AG08396 (cell line): ENCODE measurements at places on chromosomes 7 and 10.

DNA sequence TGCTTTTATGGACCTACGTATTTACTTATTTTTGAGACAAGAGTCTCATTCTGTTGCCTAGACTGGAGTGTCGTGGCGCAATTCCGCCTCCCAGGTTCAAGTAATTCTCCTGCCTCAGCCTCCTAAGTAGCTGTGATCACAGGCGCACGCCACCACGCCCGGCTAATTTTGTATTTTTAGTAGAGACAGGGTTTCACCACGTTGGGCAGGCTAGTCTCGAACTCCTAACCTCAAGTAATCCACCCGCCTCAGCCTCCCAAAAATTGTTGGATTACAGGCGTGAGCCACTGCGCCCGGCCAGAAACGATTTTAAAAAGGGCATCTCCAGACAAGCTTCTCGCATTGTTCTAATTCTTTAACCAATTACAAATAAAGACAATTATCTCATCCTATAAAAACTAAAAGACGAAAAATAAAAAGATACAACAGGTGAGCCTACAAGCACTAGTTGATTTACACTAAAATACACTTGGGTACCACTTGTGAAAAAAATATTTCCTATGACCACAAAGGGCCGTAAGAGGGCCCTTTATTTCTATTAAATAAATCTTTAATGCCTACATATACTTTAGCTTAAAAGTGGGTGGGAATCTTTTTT, 2.4 kb downstream of the TRA2A start:
- no peak for DNase-seq

DNA sequence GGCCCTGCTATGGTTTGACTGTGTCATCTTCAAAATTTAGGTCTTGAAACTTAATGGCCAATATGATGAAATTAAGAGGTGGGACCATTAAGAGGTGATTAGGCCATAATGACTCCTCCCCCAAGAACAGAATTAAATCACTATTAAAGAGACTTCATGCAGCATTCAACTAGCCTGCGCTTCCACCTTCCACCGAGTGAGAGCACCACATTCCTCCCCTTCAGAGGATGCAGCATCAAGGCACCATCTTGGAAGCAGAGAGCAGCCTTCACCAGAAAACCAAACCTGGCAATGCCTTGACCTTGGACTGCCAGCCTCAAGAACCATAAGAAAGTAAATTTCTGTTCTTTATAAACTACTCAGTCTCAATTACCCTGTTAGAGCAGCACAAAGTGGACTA, 371.1 kb upstream of the NFE2L3 start:
- no peak for DNase-seq

- no peak for DNase-seq
Observed at GRCh38 chr10:75080554-75080953, 30.9 kb upstream of the SAMD8 start.

- no peak for DNase-seq
Observed at GRCh38 chr10:102435133-102435497, 2.7 kb upstream of the CUEDC2 start.

GRCh38 chr10:51773681-51774080, 74.3 kb upstream of the CSTF2T start:
- no peak for DNase-seq

DNA sequence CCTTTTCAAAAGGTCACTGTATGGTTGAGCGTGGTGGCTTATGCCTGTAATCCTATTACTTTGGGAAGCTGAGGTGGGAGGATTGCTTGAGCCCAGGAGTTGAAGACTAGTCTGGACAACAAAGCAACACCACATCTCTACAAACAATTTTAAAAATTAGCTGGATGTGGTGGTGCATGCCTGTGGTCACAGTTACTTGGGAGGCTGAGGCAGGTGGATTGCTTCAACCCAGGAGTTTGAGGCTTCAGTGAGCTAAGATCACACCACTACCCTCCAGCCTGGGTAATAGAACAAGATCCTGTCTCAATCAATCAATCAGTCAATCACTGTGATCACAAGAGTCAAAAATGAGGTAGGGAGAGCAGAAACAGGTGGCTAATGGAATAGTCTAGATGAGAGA, 97.0 kb downstream of the SUGCT start:
- DNase-seq, result no peak

DNA sequence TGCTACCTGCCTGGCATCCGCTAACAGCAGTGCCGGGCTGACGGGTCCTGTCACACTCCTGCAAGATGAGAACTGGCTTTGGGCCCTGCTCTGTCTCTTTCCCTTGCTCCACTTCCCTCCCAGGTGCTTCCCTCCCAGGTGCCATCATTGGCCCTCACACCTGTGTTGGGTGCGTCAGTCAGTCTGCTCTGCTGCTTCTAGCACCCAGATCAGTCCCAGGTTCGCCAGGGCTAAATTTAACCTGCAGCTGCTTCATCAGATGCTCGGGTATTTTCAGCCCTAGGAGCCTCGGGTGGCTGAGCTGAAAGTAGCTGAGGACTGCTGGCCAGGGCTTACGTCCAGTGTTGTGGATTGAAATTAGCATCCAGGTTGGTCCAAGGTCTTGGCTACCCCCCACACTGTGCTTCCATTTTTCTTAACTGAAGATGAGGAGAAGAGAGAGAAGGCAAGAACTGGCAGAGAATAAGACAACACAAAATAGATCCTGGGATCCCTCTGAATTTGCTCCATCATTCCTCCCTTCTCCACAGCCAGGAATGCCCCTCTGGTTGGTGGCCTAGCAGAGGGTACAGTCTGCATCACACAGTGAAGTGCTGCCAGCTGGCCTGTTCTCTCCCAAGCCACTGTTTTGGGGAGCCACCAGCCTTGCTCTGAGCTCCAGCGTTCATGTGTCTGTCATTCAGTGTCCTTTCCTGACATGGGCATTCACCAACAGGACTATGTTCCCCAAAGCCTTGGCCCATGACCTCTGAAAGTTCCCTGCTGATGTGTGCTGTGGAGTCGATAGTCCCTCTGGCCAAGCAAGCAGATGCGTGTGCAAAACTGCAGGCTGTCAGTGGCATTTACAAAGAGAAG, 65.9 kb upstream of the SYPL1 start:
- no peak for DNase-seq

- DNase-seq, result peak; percentile 87
Observed at GRCh38 chr7:42493436-42494198, 256.6 kb upstream of the GLI3 start.

- no peak for DNase-seq
Observed at GRCh38 chr10:12510501-12510941, 161.2 kb downstream of the CAMK1D start.

DNA sequence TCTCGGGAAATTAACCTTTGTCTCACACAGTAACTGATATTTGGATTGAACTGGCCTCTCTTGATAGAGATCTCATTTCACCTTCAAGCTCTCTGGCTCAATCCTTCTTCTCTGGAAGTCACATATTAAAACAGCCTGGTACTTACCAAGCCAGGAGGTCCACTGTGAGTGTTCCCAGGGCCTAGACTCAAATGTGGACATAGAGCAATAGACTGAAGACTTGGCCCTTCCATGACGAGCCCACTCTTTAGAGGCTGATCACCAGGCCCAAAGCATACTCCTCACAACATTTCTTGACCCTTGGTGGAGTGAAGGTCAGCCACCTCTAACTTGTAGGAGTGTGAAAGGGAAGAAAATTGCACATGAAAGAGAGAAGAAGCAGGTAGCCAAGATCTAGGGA, 38.5 kb downstream of the COL1A2 start:
- DNase-seq, result no peak

DNA sequence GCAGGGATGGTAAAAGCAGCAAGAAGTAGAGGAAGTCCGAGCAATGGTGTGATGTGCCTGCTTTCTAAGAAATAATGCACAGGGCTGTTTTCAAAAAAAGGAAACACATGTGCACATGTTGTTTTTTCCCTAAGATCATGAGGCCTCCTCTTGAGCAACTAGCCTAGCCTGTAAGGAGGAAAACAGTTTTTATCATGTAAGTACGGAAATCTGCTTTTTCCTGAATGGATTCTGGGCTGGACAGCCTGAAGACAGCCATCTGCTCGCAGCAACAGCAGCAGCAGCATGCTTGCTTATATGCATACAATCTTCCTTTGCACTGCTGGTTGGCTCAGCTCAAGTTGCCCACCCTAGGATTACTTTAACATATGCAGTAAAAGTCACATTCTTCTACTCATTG, 87.1 kb downstream of the HIBADH start:
- no peak for DNase-seq

DNA sequence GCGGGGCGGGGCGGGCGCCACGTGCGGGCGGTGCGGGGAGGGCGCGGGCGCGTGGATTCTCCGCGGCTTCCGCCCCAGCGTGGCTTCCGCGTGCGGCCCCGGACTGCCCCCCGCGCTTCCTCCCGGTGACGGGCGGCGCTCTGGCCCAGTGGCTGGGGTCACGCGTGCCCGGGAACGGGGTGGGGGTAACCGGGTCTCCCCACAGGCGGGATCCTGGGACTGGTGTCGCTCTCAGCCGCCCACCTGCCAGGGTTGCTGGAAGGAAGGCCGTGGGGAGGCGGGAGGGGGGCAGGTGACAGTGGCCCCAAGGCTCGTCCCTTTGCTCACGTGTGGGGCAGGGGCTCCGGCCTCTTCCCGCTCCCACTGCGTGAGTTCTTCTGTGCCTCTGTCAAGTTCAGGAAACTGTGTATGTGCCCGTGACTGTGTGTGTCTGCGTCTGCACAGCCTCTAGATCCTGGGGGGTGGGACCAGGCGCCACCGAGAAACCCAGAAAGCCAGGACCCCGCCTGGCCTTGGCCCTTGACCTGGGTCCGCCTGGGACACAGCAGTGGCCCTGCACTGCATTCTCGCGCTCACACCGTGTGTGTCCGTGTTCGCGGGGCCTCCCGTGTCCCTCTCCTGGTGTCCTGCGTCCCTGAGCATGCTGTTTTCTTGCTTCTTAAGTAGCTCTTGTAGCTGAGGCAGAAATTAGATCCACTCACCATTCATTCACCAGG, 919 bp downstream of the MAFK start:
- DNase-seq, result no peak

DNA sequence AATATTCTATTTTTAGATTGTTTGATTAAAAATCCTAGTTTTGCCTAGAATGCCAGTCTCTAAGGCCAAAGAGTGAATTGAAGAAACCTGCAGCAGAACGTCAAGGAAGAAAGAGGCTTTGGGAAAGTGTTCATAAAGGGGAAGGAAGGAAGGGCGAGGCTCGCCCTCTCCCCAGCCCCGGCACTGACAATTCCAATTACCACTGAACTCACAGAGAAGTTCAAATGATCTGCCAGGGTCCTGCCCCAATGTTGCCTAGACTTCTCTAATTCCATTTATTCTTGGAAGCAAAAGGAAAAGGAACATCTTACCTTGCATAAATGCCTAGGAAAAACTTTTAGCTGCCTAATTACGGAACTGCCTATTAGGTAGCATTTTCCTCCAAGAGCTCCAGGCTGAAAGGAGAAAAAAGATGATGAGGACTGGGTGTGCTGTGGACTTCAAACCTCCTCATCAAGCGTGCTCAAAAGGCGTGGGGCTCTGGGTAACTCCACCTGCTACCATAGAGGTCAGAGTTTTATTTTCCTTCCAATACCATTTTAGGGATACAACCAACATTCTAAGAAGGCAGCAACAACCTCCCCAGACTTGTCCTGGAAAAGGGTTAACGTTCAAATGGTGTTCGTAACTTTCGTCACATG, 134.5 kb downstream of the PKD1L1 start:
- DNase-seq, result no peak

DNA sequence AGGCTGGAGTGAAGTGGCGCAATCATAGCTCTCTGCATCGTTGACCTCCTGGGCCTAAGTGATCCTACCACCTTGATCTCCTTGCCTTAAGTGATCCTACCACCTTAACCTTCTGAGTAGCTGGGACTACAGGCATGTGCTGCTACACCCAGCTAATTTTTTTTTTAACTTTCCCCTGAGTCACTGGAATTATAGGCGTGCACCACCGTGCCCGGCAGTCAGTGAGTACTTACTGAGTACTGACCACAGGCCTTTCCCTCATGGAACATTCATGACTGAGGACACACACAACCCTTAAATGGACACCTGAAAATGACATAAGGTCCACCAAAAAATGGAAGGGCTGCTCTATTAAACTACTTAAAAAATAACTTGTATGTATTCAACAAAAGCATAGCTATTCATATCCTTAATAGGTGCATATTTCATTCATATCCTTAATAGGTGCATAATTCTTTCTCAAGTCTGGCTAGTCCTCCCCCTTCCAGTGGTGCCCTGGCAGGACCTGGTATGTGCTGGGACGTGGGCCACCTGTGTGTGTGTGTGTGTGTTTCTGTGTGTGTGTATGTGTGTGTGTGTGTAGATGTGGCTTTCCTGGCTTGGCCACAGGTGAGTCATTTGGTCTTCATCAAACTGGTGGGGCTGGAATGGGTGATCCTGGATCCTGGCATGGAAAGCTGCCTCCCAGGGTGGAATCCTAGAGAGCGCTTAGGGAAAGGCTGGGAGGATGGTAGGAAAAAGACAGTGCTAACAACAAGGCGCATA, 3.5 kb downstream of the FAM180A start:
- DNase-seq, result peak; percentile 32

- DNase-seq, result no peak
Observed at GRCh38 chr10:33248638-33249037, 85.8 kb downstream of the NRP1 start.

- DNase-seq, result no peak
Observed at GRCh38 chr10:69359594-69359993, 57.1 kb downstream of the TACR2 start.

- DNase-seq, result no peak
Observed at GRCh38 chr10:11462071-11462470, 149.4 kb downstream of the USP6NL start.

GRCh38 chr10:101780818-101781654, 2.2 kb downstream of the NPM3 start:
- DNase-seq, result peak; percentile 91

GRCh38 chr10:16765509-16766375, 51.5 kb downstream of the RSU1 start:
- no peak for DNase-seq

- peak; percentile 50 for DNase-seq
Observed at GRCh38 chr10:60430017-60430416, 40.3 kb upstream of the ANK3 start.

DNA sequence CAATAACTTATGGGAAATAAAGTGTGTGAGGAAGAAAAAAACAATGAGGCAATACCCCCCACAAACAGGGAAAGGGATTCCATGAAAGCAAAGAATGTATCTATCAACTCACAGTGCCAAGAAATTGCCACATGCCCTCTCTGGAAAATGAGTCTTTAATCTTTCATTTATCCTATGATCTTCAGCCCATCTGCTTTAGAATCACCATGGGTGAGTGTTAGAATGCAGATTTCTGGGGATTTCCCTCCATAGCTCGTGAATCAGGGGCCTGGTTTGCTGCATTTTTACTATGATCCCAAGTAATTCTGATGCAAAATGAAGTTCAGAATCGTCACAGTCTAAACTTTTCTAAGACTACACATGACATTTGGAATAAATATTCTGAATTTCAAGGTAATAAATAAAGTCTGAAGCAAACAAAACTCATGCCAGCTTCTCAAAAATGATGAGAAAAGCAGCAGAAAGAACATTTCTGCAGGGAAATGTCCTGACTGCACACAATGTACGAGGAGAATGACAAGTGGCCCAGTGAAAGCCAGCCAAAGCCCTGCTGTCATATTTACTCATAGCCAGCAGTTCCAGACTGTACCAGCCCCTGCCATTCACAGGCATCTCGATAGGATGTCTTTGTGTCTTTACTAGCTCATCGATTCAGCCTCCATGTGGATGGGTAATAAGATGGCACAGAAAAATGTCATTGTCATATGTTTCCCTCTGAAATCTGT, 167.1 kb downstream of the ELMO1 start:
- no peak for DNase-seq

- DNase-seq, result peak; percentile 93
Observed at GRCh38 chr10:70296406-70296899, 12.6 kb upstream of the NPFFR1 start.

- DNase-seq, result peak; percentile 67
Observed at GRCh38 chr10:71598621-71599055, 120.9 kb downstream of the C10orf105 start.
